ENCODE measurements at places on chromosomes 6 and 20.

DNA sequence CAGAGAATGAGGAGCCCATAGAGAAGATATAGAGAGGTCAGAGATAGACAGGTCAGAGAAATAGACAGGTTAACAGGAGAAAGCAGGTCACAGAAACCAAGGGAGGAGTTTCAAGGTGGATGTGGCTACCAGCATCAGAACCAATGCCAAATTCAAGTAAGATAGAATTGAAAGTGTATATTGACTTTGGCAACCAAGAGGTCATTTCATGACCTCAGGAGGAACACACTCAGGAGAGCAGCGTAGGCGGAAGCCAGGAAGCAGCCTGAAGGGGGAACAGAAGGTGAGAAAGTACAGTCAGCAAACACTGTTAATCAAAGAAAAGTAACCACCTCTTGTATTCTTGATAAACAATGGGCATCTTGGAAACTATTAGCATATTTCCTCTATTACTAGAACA, 33.9 kb upstream of the ALDH8A1 start:
- H3K4me3 ChIP-seq, result no peak overlapping the region
- H3K27me3 ChIP-seq, result no peaks in the 10 kb centered on the region
- H3K36me3 ChIP-seq, result peaks cover 4% of the 10 kb centered on the region
- H3K27ac ChIP-seq, result no peak overlapping the region
- DNase-seq, result no peak
- H3K4me1 ChIP-seq, result no peaks in the 10 kb centered on the region

DNA sequence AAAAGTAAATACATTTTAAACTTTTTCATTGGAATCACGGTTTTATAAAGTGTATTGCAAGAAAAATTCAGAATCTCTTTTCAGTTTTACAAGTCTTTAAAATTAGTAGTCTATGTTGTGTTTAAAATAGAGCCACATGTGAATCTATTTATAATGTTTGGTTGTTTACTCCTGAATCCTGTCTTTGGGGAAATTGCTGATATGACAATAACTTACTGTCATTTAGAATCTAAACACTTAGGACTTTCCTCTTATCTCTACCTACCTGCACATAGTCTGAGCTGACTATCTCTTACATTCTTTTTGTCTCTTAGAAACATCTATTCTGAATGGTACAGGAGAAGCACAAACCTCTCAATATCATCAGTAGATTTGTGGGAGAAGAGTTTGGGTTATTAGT, 4.1 kb upstream of the SRSF12 start:
- no peak overlapping the region for H3K4me3 ChIP-seq
- no peaks in the 10 kb centered on the region for H3K36me3 ChIP-seq
- no peaks in the 10 kb centered on the region for H3K4me1 ChIP-seq
- H3K27ac ChIP-seq, result no peak overlapping the region

DNA sequence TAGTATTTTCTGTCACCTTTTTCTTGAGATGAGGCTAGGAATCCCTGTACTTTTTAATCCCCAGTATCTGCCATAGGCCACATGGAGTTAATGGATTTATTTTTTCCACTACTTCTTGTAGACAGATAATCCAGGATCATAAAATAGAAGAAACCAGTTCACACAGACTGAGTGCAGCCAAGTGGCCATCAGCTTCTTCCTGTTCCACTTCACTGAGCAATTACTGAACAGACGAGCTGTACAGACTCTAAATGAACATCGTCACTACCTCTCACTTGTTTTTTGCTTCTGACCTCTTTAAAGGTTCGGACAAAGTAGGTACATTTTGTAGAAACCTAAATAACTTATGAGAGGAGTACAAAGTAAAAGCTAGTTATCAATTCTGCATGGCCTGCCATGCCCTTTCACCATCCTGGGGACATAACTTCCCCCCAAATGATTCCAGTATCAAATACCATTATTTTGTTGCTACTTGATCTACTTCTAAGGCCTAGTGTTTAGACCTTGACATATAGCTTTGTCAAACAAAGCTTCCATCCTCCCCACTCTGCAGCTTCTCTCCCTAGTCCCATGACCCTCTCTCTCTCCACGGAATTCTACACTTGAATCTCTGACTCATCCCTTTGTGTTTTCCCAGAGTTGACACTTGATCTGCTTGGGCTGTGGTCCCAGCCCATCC, 34.4 kb upstream of the ARHGAP18 start:
- no peak overlapping the region for H3K4me3 ChIP-seq
- H3K27me3 ChIP-seq, result no peaks in the 10 kb centered on the region
- peak; percentile 93 for DNase-seq
- H3K36me3 ChIP-seq, result no peaks in the 10 kb centered on the region

DNA sequence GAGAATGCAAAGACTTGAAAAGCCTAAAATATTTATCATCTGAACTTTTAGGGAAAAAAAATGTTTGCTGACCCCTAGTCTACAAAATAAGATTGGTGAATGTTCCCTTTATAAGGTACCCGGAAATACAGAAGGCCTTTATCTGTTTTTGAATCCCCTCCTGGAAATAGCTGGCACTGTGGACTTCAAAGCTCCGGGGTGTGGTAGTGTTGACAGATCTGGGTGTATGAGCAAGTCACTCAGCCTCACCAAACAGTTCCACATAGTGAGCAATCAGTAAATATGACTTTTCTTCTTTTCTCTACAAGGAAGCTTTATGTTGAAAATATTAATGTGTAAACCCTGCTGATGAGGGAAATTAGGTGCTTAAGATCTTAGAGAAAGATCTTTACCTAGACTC, 29.2 kb upstream of the HTR1B start:
- H3K27ac ChIP-seq, result no peak overlapping the region
- no peaks in the 10 kb centered on the region for H3K36me3 ChIP-seq
- no peak for DNase-seq
- H3K4me3 ChIP-seq, result no peak overlapping the region
- H3K27me3 ChIP-seq, result no peaks in the 10 kb centered on the region

DNA sequence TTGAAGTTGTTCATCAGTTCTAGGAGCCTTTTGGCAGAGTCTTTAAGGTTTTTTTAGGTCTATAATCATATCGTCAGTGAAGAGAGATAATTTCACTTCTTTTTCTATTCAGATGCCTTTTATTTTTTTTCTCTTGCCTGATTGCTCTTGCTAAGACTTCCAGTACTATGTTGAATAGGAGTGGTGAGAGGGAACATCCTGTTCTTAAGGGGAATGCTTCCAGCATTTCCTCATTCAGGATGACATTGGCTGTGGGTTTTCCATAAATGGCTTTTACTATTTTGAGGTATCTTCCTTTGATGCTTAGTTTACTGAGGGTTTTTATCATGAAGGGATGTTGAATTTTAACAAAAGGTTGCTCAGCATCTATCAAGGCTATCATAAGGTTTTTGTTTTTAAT, 109.5 kb downstream of the CLVS2 start:
- H3K4me1 ChIP-seq, result no peaks in the 10 kb centered on the region
- H3K4me3 ChIP-seq, result no peak overlapping the region
- no peaks in the 10 kb centered on the region for H3K36me3 ChIP-seq
- H3K27me3 ChIP-seq, result no peaks in the 10 kb centered on the region
- no peak for DNase-seq

- peaks cover 2% of the 10 kb centered on the region for H3K4me1 ChIP-seq
- H3K36me3 ChIP-seq, result no peaks in the 10 kb centered on the region
- H3K27me3 ChIP-seq, result no peaks in the 10 kb centered on the region
- H3K27ac ChIP-seq, result no peak overlapping the region
- no peak overlapping the region for H3K4me3 ChIP-seq
- no peak for DNase-seq
Observed at GRCh38 chr6:109762166-109762565, 71.1 kb downstream of the FIG4 start.

GRCh38 chr6:14542670-14543366, 425.2 kb downstream of the CD83 start:
- DNase-seq, result peak; percentile 70
- H3K36me3 ChIP-seq, result no peaks in the 10 kb centered on the region
- no peak overlapping the region for H3K27ac ChIP-seq
- H3K27me3 ChIP-seq, result no peaks in the 10 kb centered on the region
- H3K4me3 ChIP-seq, result no peak overlapping the region

DNA sequence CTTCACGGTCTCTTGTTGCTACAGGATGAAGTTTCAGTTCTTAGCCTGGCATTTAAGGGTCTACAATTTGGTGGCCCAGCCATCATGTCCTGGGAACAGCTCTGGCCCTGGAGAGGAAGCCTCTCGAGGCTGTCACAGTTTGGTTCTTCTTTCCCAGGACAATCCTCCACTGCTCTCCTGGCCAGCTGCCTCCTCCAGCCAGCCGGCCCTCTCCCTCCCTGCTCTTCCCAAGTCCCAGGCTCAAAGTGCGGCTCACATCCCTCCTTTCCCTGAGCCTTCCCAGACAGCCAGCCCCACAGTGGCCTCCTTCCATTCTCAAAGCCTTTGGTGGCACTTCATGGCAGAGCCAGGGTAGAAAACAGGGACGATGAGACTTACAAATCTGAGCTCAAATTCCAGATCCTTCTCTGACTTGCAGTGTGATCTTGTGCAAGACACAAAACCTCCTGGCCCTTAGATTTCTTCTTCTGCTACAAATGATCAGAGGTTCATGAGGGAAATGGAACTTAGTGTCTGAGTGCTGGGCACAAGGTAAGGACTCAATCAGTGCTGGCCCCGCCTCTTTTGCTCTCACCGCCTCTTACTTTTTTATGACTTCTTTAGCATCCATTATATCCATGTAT, 223.8 kb upstream of the ECI2 start:
- H3K27ac ChIP-seq, result peak overlapping the region; percentile 99
- H3K4me3 ChIP-seq, result no peak overlapping the region
- no peaks in the 10 kb centered on the region for H3K36me3 ChIP-seq
- no peaks in the 10 kb centered on the region for H3K27me3 ChIP-seq
- DNase-seq, result peak; percentile 38

DNA sequence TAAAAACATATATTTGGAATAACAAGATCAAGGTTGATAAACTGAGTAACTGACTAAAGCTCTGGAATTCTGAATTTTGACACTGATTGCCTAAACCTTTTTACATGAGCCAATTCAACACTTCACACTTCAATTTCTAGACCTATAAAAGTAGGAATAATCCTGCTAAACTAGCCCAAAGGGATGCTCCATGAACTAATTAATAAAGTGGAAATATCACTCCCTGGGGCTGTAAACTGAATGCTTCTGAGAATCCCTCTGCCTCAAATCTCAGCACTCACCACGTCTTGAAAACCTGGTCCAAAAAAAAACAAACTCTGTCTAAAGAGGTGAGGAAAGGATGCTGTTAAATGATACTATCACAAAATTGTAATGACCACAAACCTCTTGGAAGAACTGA, 50.9 kb downstream of the DCDC2 start:
- H3K4me1 ChIP-seq, result no peaks in the 10 kb centered on the region
- H3K36me3 ChIP-seq, result no peaks in the 10 kb centered on the region
- DNase-seq, result no peak
- H3K4me3 ChIP-seq, result no peak overlapping the region
- H3K27ac ChIP-seq, result no peak overlapping the region
- H3K27me3 ChIP-seq, result no peaks in the 10 kb centered on the region

DNA sequence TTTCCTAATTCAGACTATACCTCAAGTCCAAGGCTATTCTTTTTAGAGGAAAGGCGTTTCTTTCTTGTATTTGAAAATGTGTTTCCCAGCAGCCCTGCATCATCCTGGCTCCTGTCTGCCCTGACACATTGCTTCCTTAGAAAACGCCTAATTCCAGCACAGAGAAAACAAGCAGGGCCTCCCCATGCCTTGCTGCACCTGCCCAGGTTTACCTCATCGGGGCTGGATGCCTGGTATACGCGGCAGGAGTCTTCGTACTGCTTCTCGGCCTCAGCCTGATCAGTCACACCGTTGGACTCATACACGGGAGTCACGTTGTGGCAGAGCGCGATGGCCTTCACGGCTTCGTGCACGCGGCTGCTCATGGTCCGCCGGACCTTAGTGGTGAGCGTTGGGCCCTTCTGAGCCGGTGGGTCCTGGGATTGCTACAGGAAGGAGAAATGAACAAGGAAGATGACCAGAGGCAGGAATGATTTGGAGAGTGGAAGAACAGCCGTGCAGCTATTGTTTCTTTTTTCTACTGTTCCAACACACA, 111.4 kb downstream of the ATP9A start:
- no peaks in the 10 kb centered on the region for H3K27me3 ChIP-seq
- H3K4me1 ChIP-seq, result peaks cover 13% of the 10 kb centered on the region
- no peak for DNase-seq

- no peaks in the 10 kb centered on the region for H3K36me3 ChIP-seq
- no peaks in the 10 kb centered on the region for H3K27me3 ChIP-seq
- peak overlapping the region; percentile 44 for H3K4me3 ChIP-seq
- H3K27ac ChIP-seq, result no peak overlapping the region
- H3K4me1 ChIP-seq, result no peaks in the 10 kb centered on the region
Observed at GRCh38 chr6:100719883-100720682, 161.0 kb downstream of the ASCC3 start.

GRCh38 chr6:157605484-157605883, 217.6 kb upstream of the SNX9 start:
- no peaks in the 10 kb centered on the region for H3K36me3 ChIP-seq
- no peak for DNase-seq
- H3K27me3 ChIP-seq, result no peaks in the 10 kb centered on the region
- H3K4me3 ChIP-seq, result no peak overlapping the region
- no peaks in the 10 kb centered on the region for H3K4me1 ChIP-seq

DNA sequence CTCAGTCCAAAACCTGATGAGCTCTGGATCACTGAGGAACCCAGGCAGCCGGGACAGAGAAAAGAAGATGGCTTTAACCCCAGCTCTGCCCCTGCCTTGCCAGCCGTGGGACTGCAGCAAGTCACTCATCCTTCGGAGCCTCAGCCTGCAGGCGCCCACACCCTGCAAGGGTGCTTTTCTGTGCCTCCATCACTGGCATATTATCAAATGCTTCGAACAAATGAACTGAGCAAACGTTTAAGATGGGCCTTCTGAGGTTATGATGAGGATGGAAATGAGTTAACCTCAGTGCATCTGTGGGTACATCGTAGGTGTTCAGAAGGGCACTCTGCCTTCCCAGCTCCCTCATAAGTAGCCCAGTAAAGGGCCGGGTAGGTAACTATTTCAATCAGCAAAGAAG, 79.0 kb downstream of the NFATC2 start:
- H3K4me1 ChIP-seq, result peaks cover 4% of the 10 kb centered on the region
- no peak overlapping the region for H3K27ac ChIP-seq
- no peaks in the 10 kb centered on the region for H3K27me3 ChIP-seq

DNA sequence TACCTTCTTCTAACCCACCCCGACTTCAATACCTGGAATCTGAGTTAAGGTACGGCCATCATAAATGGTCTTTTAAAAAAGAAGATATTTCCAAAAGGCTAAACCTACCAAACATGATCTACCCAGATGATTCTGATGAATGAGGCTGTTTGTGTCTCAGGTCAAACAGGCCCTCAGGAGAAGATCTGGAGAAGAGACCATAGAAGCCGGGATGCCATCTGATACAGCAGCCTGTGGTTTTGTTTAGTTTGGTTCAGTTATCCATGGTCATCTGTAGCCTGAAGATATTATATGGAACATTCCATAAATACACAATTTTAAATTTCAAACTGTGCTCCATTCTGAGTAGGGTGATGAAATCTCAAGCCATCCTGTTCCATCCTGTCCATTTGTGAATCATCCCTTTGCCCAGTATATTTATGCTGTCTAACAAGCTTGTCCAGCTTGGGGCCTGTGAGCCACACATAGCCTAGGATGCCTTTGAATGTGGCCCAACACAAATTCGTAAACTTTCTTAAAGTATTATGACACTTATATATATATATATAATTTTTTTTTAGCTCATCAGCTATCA, 4.0 kb upstream of the CAP2 start:
- H3K27me3 ChIP-seq, result no peaks in the 10 kb centered on the region
- H3K4me3 ChIP-seq, result no peak overlapping the region
- DNase-seq, result peak; percentile 67
- no peak overlapping the region for H3K27ac ChIP-seq

- H3K36me3 ChIP-seq, result no peaks in the 10 kb centered on the region
- DNase-seq, result no peak
- no peak overlapping the region for H3K4me3 ChIP-seq
- H3K27ac ChIP-seq, result no peak overlapping the region
Observed at GRCh38 chr6:44339301-44339700, 3.1 kb upstream of the SPATS1 start.

GRCh38 chr6:135890876-135891275, 39.4 kb downstream of the PDE7B start:
- no peaks in the 10 kb centered on the region for H3K4me1 ChIP-seq
- no peak overlapping the region for H3K4me3 ChIP-seq
- no peaks in the 10 kb centered on the region for H3K27me3 ChIP-seq
- no peaks in the 10 kb centered on the region for H3K36me3 ChIP-seq

Data from fibroblast of lung (primary cell).